ENCODE measurements at places on chromosomes 6 and 20.

DNA sequence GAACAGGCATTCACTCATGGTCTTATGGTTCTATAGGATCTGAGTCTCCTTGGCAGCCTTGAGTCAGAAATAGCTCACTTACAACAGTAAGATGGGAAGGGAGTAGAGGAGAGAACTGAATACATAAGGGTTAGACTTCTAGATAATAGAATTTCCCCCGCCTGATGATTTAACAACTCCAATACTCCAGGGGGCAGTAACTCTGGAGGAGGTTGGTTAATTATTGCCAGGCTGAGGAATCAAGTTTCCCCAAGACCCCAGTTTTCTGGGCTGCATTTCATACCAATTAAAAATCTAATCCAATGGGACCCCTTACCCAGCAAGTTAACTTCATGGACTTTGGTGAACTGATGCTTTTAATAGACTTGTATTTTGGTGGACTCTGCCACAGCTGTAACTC lies 94.2 kb upstream of the MOCS1 start:
- DNase-seq = no peak

- no peak for DNase-seq
Observed at GRCh38 chr20:16147216-16147615, 426.0 kb downstream of the KIF16B start.

DNA sequence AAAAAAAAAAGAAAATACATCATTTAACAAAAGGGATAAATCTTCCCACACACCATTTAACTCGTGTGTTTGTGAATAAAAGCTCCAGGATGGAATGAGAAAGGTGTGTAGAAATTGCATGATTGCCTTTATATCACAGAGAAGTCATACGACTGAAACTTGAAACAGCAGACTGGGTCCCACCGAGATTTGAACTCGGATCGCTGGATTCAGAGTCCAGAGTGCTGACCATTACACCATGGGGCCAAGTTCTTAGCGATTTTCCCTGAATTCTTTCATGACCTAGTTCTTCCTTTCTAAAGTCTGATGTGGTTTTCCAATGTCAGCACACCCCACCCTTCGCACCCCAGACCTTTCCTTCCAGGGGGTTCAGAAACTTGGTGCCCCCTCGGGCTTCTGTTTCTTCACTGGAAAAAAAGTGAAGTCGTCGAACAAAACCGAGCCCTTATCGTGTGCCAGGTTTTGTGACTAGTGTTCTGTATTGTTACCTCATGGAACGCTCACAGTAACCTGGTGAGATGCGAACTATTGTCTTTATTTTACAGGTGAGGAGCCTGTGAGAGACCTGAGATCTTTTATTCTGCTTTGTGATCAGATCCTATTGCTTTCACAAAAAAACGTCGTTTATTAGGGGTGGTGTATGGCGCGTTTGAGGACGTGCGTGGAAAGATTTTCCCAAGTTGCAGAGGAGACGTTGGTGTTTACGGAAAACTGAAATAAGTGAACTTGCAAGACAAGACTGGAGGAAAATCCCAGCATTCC lies 120.8 kb downstream of the OR2B2 start:
- DNase-seq = no peak

DNA sequence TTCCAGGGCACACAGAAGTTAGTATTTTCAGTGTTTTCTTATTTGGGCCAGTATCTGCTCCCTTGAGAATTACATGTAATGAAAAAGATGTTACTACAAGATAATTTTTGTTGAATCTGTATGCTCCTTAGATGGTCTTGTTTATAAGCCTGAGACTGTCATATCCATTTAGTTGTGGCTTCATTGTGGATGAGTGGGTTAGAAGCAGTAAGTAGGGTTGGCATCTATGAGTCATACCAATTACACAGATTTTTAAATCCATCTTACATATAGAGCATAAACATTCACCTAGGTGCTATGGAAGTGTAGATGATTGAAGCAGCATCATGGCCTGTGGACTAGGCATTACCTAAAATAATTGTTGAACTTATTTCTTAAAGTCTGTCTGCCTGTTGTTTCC lies 13.5 kb upstream of the BAG2 start:
- DNase-seq = no peak

DNA sequence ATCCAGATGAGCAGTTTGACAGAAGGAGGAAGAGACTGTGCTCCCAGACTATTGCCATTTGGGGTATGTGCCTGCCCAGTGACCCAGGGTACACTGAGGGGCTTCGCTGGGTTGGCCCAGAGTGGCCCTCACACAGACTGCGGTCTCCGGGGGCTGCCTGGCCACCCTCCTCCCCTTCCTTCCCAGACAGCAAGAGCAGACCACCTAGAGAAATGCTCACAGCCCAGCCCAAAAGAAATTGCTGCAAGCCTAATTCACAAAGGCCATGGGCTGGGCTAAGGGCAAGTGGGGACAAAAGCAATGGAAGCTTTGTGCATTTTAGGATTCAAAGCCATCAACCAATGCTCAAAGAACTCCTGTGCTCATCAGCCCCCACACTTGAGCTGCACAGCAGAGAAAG lies 277.6 kb downstream of the CDC5L start:
- no peak for DNase-seq
